ENCODE measurements at places on chromosomes 13 and 19. TPM values are rescaled to one million over a fixed set of nuclear protein-coding genes. Genes with fewer than 3 reads are reported as not detected.

STOML3 gene
- total RNA-seq, result not detected

ARHGEF7 gene
- total RNA-seq, result 84.9 TPM

SLITRK1 gene
- total RNA-seq, result not detected

ZNF30 gene
- 4.5 TPM for total RNA-seq

GRCh38 chr19:33553530-33554310 is 32.1 kb upstream of the PEPD start:
- no peaks in the 10 kb centered on the region for H3K4me1 ChIP-seq
- no peak for DNase-seq
- H3K4me3 ChIP-seq, result no peak overlapping the region
- H3K36me3 ChIP-seq, result no peaks in the 10 kb centered on the region

DNA sequence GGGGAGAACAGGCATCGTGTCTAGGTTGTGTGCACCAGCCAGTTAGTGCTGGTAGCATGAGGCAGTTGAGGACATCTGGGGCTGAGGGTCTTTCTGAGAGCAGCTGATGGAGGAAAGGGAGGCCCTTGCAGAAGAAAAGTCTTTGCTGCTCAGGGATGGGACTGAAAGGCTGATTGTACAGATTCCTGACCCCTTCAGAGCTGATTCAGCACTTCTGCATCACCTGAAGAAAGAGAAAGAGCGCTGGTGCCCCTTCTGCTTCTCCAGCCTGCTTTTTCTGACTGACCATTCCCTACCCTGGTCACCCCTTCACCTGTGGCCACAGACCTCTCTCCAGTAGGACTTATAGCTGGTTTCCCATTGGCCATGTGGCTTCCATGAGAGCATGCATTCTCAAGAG is 476.2 kb downstream of the TSHZ3 start:
- no peak overlapping the region for H3K4me3 ChIP-seq
- no peak overlapping the region for H3K27ac ChIP-seq
- H3K36me3 ChIP-seq, result no peaks in the 10 kb centered on the region
- DNase-seq, result no peak

DNA sequence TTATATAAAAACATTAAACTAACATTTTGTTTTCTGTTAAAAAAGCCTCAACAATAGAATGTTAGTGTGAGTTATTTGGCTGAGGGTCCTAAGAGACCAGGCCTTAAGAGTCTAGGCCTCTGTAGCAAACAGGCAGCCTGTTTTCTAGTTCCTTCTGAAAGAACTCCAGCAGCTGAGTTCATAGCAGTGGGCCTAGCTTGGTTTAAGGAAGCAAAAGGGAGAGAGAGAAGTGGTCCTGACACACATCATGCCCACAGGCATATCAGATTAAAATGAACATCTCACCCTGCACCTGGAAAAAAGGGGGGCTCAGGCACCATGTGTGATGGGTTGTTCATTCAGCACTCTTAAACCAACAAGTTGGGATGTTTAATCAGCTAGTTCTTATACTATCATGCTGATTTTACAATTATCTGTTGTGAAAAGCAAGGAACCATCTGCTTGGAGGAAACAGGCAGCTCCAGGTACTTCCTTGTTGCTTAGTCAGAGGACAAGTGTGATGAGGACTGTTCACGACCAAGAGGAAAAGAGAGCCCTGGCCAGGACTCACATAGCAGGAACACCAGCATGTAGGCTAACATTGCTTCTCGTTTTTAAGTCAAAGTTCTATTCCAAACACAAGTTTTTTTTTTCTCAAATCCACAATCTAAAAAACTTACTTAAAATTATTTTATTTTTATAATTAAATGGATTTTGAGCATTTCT is 81.3 kb upstream of the FRY start:
- H3K27me3 ChIP-seq, result no peaks in the 10 kb centered on the region
- DNase-seq, result no peak
- H3K27ac ChIP-seq, result no peak overlapping the region
- no peak overlapping the region for H3K4me3 ChIP-seq
- H3K36me3 ChIP-seq, result no peaks in the 10 kb centered on the region
- H3K4me1 ChIP-seq, result no peaks in the 10 kb centered on the region

GRCh38 chr13:54841682-54842081 is 1813.1 kb downstream of the OLFM4 start:
- no peaks in the 10 kb centered on the region for H3K27me3 ChIP-seq
- H3K27ac ChIP-seq, result no peak overlapping the region
- H3K4me3 ChIP-seq, result no peak overlapping the region

- no peak for DNase-seq
- H3K4me1 ChIP-seq, result peaks cover 16% of the 10 kb centered on the region
- H3K36me3 ChIP-seq, result peaks cover 42% of the 10 kb centered on the region
- no peak overlapping the region for H3K27ac ChIP-seq
- H3K27me3 ChIP-seq, result no peaks in the 10 kb centered on the region
Observed at GRCh38 chr19:55044771-55045716, 7.0 kb upstream of the GP6 start.

DNA sequence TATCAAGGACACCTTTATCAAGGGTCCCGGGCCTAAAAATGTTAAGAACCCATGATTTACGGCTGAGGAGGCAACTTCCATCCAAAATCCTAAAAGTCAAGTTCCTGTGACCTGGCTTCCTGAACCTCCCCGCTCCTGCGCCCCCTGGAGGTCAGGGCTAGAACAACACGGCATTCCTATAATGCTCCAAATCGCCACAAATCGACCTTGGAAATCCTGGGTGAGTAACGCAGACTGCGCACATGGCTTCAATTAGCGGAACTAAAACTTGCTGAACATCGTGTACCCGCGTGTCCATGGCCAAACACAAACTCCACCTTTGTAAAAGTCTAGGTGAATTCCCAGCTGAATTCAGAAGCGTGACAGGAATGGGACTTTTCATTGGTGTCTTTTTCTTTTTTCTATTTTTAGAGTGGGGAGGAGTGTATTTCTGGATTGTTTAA is 4.3 kb upstream of the C5AR1 start:
- H3K27me3 ChIP-seq, result no peaks in the 10 kb centered on the region
- H3K4me1 ChIP-seq, result peaks cover 8% of the 10 kb centered on the region
